Panc1 (cell line): ENCODE measurements at places on chromosomes 12 and 14.
A peak's percentile ranks its signal among the peaks of the same experiment; 100 is the strongest.

- no peak for DNase-seq
Measured at GRCh38 chr14:37411079-37411735, 183.8 kb downstream of the FOXA1 start.

- DNase-seq: peak; percentile 39
Measured at GRCh38 chr12:85036234-85036707, at the start of the genes LRRIQ1 and TSPAN19. TSS of gene LRRIQ1 (plus strand) at chr12:85036351. CDS start at chr12:85038177, 1,826 bp downstream. TSS of gene TSPAN19 (minus strand) at chr12:85036277. CDS start at chr12:85029946, 6,331 bp downstream.

- no peak for DNase-seq
Measured at GRCh38 chr14:76964695-76965094, 63.8 kb downstream of the IRF2BPL start.

- DNase-seq: no peak
Measured at GRCh38 chr14:87148655-87149054, 844.3 kb downstream of the GALC start.

GRCh38 chr12:46159309-46159901 lies 109.4 kb downstream of the SLC38A1 start:
- DNase-seq: no peak

- peak; percentile 57 for DNase-seq
Measured at GRCh38 chr12:122190842-122191668, 8.1 kb downstream of the LRRC43 start.

DNA sequence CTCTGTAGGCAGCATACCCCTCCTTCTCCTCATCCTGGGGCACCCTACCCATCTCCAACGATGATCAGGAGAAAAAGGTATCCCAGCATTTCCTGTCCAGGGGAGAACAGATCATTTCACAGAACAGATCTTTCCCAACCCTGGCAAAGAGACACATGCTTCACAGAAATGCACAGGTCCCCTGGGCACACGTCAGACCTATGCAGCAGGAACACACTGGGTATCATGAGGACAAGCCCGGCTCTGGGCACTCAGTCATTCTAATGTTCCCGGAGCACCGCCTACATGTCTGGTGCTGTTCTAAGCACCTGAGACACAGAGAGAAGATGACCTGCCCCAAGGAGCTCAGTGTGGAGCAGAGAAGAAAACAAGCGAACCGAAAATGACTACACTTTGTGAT lies 56.2 kb downstream of the ACTN1 start:
- no peak for DNase-seq

DNA sequence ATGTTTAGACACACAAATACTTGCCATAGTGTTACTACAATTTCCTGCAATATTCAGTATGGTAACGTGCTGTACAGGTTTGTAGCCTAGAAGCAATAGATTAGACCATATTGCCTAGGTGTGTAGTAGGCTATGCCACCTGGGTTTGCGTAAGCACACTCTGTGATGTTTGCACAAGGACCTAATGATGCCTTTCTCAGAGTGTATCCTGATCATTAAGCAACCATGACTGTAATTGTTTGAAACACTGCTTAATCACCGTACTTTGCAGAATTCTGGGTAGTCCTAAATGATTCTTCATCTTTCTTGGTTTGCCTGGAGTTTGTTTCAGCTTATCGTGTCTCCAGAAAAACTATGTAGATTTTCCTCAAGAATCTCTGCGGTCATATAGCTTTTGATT lies 11.2 kb upstream of the TCP11L2 start:
- no peak for DNase-seq

GRCh38 chr12:27057543-27057942 lies 24.8 kb downstream of the C12orf71 start:
- DNase-seq: no peak

DNA sequence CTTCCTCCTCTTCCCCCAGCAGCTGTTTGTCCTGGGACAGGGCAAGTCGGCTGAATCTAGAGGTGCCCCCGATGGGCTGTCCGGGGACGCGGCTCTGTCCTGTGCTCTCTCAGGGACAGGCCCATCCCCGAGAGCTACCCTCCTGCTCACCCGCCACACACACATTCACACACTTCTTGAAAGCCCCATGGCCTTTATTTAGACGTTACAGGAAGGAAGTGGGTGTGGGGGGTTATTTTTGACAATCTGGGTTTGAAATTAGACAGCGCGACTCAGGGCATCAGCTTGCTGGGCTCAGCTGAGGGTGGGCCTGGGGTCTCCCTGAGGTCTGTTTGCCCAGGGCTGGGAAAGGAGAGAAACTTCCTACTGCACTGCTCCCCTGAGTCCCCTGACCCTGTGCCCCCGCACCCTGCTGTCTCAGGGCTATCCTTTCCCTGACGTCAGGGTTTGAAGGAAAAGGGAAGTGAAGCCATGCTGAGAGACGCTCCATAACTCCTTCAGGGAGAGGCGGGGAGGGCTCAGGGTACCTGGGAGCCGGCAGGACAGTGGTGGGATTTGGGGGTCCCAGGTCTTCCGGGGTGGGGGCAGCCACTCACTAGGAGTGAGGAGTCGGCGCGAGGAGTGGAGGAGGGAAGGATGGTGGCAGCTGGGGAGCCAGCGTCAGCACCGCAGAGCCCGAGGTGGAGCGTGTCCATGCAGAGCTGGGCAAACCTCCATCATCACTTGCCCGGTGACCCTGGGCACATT lies 8.1 kb downstream of the PTPN6 start:
- no peak for DNase-seq

- no peak for DNase-seq
Measured at GRCh38 chr12:53500142-53500775, 824 bp upstream of the TARBP2 start.

- DNase-seq: peak; percentile 35
Measured at GRCh38 chr12:16939871-16940306, 333.9 kb upstream of the LMO3 start.

DNA sequence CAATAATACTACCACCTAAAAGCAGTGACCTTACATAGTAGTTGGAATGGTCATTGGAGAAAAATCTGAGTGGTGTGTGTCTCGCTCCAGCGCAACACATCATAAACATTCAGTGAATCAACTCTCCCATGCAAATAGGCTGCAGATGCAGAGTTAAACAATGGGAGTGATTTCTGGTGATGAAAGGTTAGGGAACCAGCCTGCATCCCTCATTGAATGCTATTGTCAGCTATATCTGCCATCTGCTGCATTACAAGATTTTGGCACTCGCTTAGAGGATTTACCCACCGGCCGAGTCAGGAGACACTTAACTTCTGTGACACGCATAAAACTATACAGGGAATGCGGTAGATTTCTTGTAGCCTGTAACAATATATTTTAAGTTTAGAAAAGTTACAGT lies 900.9 kb downstream of the FLRT2 start:
- no peak for DNase-seq

DNA sequence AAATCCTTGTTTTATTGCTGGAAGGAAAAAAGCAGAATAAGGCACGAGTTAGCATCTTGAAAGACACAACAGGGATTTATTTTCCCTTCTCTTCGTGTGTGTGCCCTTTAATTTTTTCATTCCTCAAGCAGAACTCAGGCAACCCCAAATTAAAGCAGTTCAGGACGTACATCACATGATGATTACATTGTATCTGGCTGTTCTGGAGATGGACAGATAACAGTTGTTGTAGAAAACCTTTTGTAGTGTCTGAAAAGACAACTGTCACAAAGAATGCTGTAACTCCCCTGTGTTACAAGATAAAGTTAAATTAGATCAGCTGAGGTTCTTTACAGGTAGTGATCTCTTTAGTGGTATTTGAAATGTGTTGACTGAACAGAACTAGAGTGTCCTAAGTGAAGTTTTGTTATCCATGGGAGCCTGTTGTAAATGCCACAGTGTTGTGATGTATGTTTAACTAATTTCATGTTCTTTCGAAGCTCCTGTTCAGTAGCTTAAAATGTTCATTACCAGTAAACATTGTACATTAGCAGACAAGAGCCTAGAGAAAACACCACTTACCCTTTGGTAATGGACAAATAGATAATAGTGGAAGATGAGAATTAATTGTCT lies 58.5 kb downstream of the TMTC2 start:
- DNase-seq: no peak
